CD4-positive, alpha-beta T cell treated with Interleukin-4 for 1 hour (primary cell): ENCODE measurements at places on chromosomes 7 and 10.

DNA sequence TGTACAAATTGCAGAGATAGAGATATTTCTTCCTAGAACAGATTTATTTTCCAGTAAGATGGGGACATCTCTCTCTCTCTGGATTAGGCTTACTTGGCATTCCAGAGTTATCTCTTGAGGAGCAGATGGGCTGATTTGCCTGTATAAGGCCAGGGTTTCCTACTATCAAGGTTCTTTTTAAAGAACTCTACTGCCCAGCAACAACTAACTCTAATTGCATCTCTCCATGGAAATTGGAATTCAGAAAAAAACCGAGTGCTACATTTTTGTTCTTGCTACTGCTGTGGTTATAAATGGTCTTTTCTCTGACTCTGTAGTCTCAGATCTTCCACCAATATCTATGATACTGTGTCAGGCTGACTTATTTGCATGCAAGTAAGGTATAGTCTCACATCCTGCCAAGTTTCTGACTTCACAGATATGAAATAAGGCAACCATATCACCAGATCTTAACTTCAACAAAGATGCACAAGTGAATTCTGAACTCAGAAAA is 161.1 kb downstream of the CRPPA start:
- DNase-seq: no peak

- peak; percentile 15 for DNase-seq
Observed at GRCh38 chr7:96285579-96285978, 36.3 kb downstream of the SLC25A13 start.

DNA sequence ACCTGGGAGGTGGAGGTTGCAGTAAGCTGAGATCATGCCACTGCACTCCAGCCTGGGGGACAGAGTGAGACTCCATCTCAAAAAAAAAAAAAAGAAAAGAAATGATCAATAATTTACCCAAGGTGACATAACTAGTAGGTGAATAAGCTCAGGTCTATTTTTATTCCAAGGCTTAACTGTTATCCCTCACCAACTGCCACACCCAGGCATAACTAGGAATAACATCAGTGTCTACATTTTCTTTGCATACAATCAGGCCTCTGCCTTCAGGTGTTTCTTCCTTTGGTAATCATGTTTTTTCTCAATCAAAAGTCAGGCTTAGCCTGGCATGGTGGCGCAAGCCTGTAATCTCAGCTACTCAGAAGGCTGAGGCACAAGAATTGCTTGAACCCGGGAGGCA is 26.6 kb downstream of the CPEB3 start:
- no peak for DNase-seq

- no peak for DNase-seq
Observed at GRCh38 chr7:99622596-99622995, 5.8 kb downstream of the ZSCAN25 start.

DNA sequence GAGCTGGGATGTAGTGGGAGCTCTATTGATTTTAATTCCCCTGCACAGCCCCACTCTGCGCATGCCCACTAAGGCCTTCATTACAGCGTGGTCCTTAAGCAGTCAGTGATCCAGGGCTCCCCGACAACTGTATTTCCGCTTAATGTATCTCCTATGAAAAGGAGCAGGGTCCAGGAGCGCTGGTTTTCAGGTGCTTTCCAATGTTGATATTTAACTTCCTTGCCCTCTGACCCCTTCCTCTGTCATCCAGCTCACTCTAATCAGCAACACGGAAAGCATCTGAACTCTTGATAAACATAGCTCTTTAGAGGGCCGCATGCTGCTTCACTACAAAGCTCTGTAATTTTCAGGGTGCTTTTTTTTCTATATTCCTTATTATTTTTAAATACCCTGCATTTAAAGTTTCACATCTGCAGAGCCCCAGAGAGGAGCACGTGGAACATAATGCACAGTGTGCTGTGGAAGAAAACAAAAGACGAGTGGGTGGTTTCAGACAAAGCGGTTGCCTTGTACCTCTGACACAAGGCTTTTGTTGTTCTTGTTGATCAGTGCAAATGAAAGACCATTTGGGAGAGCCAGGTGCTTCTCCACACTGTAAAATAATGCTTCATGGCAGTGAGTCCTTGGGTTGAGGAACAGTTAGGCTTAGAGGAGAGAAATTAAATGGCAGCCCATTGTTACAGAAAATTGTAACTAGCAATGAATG is 465.9 kb upstream of the CELF2 start:
- DNase-seq: no peak

GRCh38 chr7:116632384-116632783 is 39.6 kb upstream of the MET start:
- DNase-seq: no peak
